ENCODE measurements at places on chromosomes 6 and 20.
A peak's percentile ranks its signal among the peaks of the same experiment; 100 is the strongest.

DNA sequence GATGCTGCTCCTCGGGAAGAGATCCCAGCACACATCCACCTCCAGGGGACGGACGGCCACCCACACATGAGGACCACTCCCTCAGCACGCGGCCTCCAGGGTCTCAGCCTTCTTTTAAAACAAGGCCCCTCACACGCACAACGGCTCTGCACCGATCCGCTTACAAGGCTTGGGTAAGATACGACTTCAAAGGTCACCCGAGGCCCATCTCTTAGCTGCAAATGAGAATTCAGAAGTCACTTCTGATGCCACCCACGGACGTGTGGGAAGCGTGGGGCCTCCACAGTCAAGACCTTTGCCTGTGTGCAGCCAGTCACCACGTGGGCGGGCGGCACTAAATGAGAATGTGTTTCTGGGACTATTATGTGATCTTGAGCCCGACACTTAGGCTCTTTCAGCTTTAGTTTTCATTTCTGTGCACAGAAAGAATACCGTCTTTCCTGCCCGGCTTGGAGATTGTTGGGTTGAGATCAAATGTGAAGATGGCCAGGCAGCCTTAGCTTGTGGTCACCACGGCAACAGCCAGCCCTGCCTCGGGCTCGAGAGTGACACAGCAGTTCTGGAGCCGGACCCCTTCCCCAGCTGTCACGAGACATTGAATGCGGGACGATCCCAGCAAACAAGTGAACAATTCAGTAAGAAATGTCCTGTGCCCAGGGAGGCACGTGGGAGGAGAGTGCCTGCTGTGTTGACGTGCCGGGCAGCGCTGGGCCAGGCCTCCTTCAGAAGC lies 91.6 kb downstream of the RAMACL start:
- peak; percentile 15 for DNase-seq

DNA sequence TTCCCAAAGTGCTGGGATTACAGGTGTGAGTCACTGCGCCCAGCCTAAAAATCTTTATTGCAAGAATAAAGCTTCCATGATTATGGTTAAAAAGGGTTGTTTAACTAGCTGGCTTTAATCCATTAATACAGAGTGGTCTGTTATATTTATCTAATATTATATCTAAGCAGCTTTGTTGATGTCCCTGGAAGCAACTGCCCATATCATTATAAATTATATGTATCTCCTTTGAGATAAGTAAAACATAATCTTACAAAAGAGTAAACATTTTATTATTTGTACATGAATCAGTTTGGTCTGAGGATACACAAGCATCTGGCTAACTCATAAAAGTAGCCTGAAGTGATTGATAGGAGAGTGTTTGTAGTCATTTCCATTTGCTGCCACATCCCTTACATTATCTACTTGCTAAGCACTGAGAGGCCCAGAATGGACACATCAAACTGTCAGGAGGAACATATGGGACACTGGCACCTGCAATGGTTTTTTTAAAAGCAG lies 46.9 kb downstream of the TRAF3IP2 start:
- no peak for DNase-seq

DNA sequence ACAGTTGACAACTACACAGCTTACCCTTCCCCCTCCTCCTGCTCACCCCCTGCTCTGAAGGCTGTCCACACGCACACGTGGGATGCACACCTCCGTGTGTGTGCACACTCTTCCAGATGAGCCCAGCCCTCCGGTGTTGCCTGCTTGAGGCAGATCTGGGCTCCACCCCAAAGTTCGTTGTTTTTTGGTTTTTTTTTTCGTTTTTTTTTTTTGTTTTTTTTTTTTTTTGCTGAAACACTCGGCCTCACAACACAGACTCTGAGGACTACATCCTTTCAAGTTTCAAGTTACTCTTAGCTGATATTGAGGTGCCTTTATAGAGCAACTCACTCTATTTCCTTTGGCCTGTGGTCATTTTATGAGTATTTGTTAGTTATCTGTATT lies 88.2 kb downstream of the RREB1 start:
- no peak for DNase-seq

GRCh38 chr6:15021074-15021473 lies 224.8 kb upstream of the JARID2 start:
- peak; percentile 12 for DNase-seq

GRCh38 chr6:101402622-101403031 lies 9.1 kb downstream of the GRIK2 start:
- peak; percentile 47 for DNase-seq

- no peak for DNase-seq
Observed at GRCh38 chr6:106551155-106551554, 78.1 kb downstream of the RTN4IP1 start.

GRCh38 chr20:13276945-13277541 lies 56.0 kb downstream of the ISM1 start:
- DNase-seq: peak; percentile 72

GRCh38 chr6:152748843-152749242 lies 1.8 kb upstream of the VIP start:
- peak; percentile 9 for DNase-seq

DNA sequence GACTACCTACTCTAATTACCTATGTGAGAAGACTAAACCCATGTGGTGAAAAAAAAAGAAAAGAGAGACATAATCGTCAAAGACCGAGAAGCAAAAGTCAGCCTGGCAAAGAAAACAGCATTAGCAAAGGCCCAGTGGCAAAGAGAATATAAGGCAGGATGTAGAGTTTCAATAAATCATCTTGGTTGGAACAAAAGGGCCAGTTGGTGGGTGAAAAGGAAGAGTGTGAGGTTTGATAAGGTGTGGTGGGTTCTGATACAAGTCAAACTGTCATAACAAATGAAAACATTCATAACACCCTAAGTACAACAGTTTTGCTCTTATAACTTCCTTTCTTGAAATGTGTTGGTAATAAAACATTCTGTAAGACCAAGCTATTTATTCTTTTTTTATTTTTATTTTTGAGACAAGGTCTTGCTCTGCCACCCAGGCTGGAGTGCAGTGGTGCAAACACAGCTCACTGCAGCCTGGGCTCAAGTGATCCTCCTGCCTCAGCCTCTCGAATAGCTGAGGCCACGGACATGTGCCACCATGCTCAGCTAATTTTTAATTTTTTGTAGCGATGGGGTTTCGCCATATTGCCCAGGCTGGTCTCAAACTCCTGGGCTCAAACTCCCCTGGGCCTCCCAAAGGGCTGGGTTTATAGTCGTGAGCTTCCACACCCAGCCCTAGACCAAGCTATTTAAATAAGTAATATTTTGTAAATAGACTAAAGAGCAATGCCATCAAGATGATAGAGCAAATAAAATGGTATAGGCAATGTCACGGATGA lies 18.9 kb upstream of the GTF3C6 start:
- no peak for DNase-seq

- peak; percentile 73 for DNase-seq
Observed at GRCh38 chr6:160899671-160900430, 91.7 kb upstream of the MAP3K4 start.

- no peak for DNase-seq
Observed at GRCh38 chr20:50041246-50041873, 58.6 kb downstream of the SNAI1 start.

DNA sequence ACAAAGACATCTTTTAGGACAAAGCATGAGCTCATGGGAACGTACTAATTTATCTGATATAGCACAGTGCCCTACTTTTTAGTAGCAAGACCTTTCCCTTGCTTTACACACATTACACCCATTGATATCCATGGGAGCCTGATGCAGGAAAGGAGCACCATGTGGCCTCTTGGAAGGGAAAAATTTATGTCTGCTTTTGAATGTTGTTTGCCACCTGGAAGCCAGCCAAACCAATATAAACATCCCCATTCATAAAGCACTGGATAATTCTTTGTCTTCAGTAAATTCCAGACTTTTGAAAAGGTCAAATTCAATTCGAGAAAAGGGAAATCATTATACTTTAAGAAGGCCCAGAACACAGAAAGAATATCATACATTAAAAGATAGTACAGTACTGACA lies 152.3 kb upstream of the BEND6 start:
- DNase-seq: no peak

- no peak for DNase-seq
Observed at GRCh38 chr6:165952514-165952913, 215.1 kb downstream of the TBXT start.

DNA sequence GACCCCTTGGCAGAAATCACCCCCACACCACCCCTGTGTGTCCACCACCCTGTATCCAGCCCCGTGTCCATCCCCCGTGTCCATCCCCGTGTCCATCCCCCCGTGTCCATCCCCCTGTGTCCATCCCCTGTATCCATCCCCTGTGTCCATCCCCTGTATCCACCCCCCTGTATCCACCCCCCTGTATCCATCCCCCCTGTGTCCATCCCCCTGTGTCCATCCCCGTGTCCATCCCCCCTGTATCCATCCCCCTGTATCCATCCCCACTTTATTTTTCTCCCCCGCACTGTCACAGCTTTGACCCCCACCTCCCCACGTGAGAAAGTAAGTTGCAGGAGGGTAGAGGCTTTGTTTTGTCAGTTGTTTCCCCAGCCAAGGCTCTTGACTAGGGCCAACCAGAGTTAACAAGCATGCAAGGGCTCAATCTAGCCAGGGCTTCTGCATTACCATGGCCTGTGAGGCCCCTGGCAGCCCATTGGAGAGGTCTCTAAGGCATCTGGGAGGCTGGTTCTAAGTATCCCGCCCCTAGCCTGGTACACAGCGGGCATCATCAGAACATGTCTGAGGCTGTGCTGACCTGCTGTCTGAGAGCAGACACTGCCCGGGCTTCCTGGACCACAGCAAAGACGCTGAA lies 18.1 kb upstream of the SIRPA start:
- no peak for DNase-seq

GRCh38 chr6:137799950-137800568 lies 67.0 kb upstream of the TNFAIP3 start:
- DNase-seq: peak; percentile 68

All from mesendoderm (in vitro differentiated cells).